ENCODE measurements at places on chromosomes 3 and 15.

GRCh38 chr3:129278966-129279906, 566 bp downstream of the HMCES start:
- peak; percentile 39 for DNase-seq

DNA sequence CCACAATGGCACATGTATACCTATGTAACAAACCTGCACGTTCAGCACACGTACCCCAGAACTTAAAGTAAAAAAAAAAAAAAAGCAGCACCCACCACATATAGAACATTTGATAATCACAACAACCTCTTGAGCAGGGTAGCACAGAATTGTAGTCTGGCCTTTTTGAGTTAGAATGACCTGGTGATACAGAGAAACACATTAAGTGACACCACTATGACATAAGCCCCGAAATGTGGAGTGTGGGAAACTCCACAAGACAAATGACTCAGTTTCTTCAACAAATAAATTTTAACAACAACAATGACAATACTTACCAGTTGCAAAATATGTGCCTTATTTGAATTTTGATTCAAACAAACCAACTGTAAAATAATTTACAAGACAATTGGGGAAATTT, 46.4 kb downstream of the DRD3 start:
- DNase-seq, result no peak

- DNase-seq, result no peak
Observed at GRCh38 chr15:76060118-76060989, 569 bp downstream of the TMEM266 start.

- DNase-seq, result no peak
Observed at GRCh38 chr3:59605318-59605717, 555.5 kb upstream of the CFAP20DC start.

DNA sequence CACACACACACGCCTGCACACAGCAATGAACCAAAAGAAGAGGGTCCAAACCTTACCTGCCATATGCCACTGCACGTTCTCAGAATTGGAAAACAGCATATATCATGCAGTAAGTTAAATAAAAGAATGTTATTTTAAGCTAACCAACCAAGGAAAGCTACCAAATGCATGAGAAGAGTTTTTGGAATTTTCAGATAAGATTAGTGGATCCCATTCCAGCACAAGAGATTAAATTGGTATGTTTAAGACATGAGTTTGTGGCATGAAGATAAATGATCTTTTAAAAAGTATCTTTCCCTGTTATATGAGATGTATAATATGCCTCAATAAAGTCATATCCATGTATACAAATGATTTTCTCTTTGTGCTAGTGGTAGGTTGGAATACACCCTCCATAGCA, 811.4 kb downstream of the NR2F2 start:
- no peak for DNase-seq

GRCh38 chr3:45525920-45526203, 68.7 kb upstream of the LIMD1 start:
- DNase-seq, result no peak

DNA sequence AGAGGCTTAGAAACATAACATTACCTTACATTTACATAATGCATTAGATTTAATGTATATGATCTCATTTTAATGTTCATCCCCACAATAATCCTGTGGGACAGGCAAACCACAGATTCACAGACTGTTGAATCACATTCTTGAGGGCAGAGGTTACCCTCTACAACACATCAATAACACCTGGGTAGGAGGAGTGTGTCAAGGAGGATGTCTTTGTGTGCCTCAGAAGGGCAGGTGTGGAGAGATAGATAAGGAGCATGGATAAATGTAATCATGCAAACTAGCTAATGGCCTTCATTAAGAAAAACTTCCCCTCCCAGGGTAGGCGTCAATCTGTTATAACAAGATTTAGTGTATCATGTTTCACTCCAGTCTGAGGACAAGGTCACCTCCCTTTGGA, 12.9 kb upstream of the MB21D2 start:
- DNase-seq, result no peak

DNA sequence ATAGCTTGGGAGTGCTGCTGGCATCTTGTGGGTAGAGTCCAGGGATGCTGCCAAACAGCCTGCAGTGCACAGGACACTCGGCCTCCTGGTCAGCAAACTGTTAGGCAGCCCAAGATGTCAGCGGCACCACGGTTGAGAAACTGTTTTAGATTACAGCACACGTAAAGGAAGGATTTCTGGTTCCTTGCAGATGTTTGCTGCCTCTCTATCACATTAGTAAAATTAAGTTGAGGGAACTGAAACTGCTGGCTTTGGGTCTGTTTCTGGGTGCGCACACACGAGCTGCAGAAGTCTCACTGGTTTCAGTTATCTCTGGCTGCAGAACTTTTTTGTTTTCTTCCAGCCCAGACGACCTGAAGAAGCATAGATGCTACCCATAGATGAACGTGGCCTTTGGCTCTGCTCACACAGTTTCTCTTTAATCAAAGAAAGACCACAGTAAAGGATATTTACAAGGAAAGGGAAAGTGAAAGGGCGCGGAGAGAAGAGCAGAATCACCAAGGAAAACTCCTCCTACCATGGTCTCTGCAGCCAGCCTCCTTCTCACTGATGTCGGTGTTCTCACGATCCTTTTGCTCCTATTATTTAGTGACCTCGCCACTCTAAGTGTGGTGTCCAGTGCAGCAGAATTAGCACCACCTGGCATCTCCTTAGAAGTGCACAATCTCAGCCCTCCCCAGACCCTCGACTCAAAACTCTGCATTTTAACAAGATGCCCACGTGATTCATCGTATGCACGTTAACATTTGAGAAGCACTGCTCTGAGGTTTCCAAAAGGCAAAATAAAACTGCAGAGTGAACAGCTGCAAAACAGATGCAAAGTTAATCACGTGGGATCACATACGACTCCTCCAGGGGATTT, 50.6 kb upstream of the AKAP13 start:
- DNase-seq, result peak; percentile 69

GRCh38 chr3:106848099-106848498, 529.1 kb upstream of the CCDC54 start:
- no peak for DNase-seq

- DNase-seq, result no peak
Observed at GRCh38 chr3:14455571-14456317, 53.3 kb downstream of the SLC6A6 start.

DNA sequence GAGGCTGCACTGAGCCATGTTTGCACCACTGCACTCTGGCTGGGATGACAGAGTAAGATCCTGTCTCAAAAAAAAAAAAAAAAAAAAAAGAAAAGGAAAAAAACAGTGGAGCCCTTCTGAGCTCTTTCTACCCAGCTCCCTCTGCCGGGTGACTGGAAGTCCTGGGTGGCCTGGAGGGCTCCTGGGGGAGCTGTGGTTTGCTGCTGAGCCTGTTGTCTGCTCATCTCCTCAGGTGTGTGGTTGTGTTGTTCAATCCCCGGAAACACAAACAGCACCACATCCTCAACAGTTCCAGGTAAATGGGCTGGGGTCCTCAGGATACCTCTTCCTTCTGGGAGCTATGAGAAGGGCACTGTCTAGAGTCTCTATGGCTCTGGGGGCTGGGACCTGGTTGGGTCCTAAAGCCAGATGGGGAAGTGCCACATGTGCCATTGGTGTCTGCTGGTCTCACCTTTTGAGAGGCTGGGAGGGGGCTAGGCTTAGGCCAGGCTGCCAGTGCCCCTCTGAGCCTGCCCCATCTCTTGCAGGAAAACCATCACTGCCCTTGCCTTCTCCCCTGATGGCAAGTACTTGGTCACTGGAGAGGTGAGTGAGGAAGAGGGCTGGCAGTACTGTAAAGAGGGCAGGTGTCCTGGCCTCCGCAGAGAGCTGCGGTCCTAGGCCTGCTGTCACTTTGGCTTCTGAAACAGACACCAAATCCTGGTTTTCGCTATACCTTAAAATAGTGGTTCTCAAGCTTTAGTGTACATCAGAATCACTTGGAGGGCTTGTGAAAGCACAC, 17.1 kb upstream of the JMJD7 start:
- DNase-seq, result no peak

- no peak for DNase-seq
Observed at GRCh38 chr3:198081421-198081844, 121.4 kb downstream of the LMLN start.

DNA sequence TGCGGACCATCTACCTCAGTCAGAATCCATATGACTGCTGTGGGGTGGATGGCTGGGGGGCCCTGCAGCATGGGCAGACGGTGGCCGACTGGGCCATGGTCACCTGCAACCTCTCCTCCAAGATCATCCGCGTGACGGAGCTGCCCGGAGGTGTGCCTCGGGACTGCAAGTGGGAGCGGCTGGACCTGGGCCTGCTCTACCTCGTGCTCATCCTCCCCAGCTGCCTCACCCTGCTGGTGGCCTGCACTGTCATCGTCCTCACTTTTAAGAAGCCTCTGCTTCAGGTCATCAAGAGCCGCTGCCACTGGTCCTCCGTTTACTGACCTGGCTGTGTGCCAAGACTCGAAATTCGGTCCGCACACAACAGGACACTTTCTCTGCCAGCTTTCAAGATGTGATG, 21.9 kb downstream of the NRROS start:
- no peak for DNase-seq

DNA sequence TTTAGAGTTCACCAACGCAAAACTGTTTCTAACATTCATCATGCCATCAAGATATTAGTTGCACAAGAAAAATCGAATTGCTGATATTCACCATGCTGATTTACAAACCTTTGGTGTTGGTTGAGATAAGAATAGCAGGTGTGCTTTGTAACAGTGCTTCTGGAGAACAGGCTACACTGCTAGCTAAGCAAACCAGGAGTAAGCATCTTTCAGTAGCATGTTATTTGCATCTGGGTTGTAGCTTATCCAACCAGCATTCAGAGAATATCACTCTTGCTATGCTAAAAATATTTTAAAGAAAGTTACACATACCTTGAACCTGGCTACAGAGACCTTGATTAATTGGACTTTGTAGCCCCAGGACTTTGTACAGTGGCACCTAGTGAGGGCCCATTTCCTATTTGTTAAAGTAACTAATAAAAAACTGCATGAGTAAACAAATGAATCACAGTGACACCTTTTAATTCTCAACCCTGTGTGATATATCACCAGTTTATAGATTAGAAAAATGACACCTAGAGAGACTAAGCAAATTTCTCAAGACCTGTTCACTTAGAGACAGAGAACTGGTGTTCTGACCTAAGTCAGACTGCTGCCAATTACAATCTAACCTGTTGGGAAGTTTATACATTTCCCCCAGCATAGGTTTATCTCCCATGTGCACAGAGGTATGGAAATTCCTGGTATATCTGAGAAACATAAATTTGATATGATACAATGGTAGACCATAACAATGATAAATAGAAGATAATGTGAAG, 435.5 kb upstream of the TGFBR2 start:
- no peak for DNase-seq

DNA sequence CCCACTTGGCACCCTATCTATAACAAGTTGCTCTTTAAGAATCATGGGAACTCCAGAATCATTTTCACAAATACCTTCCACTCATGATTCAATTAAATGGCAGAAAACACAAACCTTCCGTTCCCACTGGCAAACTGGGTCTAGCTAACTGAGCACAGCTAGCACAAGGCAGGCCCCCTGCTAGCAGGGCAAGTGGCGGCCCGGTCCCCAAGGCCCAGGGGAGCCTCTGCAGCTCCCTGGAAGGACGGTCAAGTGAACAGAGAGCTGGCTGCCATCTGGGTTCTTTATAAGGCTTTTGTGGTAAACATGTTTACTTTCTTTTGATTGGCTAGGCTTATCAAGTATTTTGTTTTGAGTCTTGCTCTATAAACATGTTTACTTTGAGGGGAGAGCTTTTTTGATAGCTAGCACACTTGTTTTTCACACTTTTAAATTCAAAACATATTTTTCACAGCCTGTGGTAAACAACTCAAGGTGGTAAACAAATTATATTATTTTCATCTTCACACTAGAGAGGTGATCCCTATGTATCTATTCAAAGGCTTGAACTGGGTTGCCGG, 81.4 kb downstream of the FOXP1 start:
- no peak for DNase-seq

- DNase-seq, result no peak
Observed at GRCh38 chr15:39665629-39666250, 84.9 kb downstream of the THBS1 start.

DNA sequence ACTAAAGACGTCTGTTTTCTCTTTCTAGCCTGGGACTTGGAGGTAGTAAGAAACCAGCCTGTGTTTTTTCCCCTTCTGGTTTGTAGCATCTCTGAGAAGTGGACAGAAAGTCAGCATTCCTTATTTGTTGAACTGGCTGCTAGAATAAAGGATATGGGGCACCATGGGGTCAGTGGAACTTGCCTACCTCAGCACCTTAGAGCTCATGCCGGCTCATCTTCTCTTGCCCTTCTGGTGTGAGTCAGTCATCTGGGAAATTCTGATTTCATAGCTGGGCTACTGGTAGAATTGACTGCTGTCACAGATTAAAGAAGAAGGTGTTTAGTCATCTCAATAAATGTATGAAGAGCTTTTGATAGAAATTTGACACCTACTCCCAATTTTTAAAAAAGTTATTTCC, 202.7 kb upstream of the TOPAZ1 start:
- no peak for DNase-seq

DNA sequence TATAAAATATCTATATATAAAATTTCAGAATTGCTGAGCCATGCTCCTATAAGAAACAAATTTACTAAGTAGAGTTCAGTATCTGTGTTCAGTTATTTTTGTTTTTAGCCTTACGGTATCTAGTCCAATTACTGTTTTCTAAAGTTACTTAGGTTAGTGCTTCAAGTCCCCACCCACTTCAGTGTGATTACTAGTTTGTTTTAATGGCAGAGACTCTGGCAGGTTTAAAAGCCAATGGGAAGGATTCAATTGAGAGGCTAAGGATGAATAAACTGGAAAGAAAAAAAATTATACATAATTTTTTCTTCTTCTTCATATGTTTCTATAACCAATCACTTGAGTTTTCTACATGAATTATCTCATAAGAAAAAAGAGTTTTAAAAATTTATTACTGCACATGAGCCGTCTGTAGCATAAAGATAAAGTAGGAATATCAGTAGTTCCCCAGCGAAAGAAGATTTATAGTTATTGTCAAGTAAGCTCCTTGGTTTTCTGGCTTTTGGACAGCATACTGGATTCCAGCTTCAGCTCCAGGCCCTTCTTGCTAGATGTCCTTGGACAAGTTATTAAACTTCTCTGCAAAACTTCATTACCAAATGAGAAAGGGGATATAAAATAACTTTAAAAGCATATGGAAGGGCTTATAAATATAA, 46.8 kb downstream of the AAGAB start:
- DNase-seq, result no peak

- DNase-seq, result no peak
Observed at GRCh38 chr3:52982839-52983238, 63.0 kb downstream of the SFMBT1 start.

- DNase-seq, result no peak
Observed at GRCh38 chr3:116259984-116260383, 185.3 kb downstream of the LSAMP start.

GRCh38 chr15:88830016-88830415, 26.8 kb downstream of the ACAN start:
- no peak for DNase-seq

Data from skeletal muscle cell (primary cell).